ENCODE measurements at places on chromosomes 16 and 17. TPM values are rescaled to one million over a fixed set of nuclear protein-coding genes. Genes with fewer than 3 reads are reported as not detected.

The CD300E gene
- not detected for total RNA-seq

DNA sequence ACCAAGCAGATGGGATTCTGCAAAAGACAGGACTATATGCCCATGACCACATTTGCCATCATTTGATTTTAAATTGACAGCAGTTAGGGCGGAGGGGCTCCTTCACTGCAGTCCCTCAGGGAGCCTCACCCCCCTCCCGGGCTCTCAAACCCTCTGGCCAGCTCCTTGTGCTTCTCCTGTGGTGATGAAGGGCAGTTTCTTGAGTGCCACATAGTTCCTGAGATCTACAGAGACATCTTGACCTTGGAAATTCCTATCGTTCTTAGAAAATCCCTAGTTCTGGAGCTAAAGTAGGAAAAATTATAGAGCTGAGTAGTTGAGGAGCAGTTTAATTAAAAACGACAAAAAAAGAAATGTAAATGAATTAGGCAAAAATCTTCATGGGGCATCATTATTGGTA lies 231.5 kb downstream of the CCDC182 start:
- DNase-seq: no peak

DNA sequence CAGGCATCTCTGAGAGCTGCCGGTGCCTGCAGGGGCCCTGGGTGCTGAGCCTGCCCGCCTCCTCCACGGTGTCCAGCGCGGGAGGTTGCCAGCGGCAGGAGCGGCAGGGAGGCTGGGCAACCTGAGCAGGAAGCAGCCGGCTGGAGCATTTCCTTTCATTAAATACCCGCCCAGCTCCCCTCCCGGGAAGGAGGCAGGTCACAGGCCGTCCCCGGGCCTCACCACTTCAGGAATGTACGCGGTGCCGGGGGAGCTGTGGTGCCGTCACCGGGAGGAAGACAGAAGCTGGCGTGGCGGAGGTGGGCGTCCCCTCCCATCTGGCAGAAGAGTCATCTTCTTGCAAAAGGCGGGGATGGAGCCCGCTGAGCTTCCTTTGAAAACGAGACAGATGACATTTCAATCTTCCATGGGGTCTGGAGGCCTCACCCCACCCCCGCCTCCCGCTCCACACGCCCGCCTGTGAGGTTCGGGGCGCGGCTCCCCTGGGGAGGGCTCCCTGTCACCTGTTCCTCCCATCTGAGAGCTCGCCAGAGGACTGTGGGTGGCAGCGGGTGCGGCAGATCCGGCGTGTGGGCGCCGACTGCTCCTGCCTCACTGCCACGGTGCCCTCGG lies 16.0 kb downstream of the SOX8 start:
- no peak for DNase-seq

DNA sequence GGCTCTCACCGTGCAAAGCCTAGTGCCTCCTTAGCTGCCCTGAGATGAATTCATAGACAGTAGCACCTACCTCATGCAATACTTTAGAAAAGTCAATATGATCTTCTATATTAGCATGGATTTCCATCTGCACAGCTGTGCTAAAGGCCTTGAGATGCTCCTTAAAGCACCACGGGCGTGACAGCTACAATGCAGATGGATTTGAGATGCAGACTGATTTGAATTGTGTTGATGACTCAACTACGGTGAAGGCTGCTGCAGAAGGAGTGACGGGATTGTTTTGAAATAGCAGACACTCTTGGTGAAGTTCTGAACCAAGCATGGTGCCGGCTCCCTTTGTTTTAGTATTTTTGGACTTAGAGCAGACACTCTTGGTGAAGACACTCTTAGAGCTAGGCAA lies 88.2 kb downstream of the SPECC1 start:
- no peak for DNase-seq

- DNase-seq: no peak
These were observed 1.1 kb downstream of the PABPN1L start for GRCh38 chr16:88865310-88865709.

The SMYD4 gene
- total RNA-seq: 18.0 TPM

The SERPINF2 gene
- 36.3 TPM for total RNA-seq

GRCh38 chr17:60914078-60914477 lies 236.4 kb downstream of the BCAS3 start:
- no peak for DNase-seq

- no peak for DNase-seq
These were observed 9.2 kb upstream of the KAT7 start for GRCh38 chr17:49779156-49779738.

DNA sequence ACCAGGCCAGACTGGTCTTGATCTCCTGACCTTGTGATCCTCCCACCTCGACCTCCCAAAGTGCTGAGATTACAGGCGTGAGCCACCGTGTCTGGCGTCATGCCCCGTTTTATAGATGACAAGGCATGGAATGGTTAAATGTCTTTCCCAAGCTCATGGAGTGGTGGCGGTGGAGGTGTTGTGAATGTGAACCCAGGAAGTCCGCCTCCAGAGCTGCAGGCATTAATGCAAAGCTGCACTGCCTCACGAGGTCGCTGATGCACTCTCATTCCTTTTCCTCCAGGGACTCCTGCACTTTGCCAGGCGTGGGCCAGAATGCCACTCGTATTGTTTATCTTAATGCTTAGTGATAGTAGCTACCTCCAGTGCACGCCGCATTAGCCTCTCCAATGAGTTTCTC lies 149.6 kb downstream of the WWOX start:
- no peak for DNase-seq

DNA sequence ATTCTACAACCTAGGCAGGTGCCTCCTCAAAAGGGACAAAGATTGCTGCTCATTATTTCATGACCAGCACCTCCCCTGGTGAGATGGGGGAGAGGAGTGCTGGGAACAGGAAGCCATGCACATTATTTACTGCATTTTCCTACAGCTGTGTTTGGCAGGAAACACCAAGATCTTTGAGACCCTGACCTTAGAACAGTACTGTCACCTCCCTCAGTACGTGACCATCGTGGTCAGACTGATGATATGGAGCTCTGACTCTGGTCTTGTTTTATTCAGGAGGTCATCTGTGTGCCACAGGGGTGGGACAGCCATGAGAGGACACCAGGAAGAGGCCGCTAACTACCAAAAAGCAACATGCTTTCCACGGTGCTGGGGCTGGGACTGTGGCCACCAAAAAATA lies 37.4 kb downstream of the USP22 start:
- no peak for DNase-seq

The NPTX1 gene
- 4.7 TPM for total RNA-seq

DNA sequence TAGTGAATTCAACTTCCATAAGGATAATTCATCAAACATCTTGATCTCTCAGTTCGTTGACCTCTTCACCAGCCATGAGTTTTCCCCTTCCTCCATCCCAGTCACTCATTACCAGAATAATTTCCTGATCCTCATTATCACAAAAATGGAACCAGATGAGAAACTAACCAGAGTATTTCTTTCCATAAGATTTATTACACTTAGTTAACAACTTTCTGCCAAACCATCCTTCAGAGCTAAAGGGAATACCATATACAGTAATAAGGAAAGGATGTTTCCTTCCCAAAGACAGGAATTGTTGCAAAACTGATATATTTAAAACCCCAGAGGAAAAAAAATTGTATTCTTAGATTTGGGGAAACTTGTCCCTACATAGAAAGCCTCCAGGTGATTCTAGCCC lies 8.6 kb downstream of the KRTAP29-1 start:
- no peak for DNase-seq

DNA sequence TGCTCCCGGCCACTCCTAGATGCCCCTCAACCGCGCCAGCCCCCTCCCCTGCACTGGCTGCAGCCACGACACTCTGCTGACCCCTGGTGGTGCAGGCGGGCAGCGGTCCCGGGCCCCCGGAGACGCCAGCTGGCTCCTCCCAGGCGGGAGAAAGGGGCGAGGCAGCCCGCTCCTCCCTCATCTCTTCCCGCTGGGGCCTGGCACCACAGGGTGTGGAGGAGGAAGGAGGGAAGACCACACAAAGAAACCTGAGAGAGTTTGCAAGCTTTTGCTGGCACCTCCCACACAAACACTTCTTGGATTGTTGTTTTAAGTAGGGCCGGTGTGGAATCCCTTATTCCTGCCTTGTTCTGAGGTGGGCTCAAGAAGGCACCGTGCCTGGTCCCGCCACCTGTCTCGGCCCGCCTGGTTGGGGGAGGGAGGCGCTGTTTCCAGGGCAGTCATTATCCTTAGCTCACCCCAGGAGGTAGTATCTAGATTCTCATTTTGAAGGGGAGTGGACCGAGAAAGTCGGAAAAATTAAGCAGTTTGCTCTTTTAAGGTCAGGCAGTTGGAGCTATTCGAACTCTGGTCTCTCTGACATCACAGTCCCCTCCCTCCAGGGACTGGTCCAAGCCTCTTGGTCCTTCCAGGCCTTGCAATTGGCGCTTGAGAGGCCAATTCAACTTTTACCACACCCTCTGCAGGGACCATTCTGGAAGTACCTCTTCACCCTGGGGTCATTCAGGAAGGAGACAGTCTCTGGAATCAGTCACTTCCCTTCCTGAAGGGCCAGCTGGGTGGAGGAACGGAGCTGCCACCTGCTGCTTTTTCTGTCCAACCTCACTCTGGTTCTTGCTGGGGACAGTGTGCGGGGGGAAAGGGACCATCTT lies 959 bp upstream of the ANKRD13B start:
- DNase-seq: peak; percentile 97

DNA sequence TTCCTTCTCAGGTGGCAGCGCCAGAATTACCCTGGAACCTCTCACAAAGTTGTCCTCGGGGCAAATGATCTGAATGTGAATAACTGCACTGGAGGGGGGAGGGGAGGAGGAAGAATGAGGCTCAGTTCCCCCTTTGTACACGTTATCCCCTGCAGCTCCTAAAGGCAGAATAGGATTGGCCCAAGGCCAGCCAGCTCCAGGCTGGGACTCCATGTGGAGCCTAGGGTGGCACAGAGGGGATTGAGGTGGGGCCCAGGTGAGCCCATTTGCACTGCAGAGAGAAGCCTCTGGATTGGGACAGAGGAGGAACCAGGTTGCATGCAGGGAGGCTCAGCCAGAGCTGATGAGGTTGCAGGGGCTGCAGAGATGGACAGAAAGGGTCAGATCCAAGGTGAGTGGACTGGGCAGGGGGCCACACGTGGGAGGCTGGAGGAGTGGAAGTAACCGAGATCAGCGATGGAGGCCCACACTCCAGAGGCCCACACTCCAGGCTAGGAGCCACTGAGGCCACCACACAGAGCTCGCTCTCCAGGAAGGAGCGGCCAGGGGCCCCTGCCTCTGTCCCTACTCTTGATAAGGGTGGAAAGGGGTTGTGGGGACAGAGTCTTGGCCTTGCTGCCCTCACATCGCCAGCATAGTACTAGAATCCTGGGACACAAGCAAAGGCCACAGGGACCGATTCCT lies 78.6 kb downstream of the RBFOX3 start:
- no peak for DNase-seq

- no peak for DNase-seq
These were observed 109.0 kb upstream of the CACNG5 start for GRCh38 chr17:66725956-66726355.

- DNase-seq: no peak
These were observed 31.2 kb downstream of the NFATC3 start for GRCh38 chr16:68116256-68116867.

- DNase-seq: peak; percentile 67
These were observed 711 bp downstream of the ALYREF start for GRCh38 chr17:81890447-81891302.

The CMTM4 gene
- 64.4 TPM for total RNA-seq

The TBL3 gene
- total RNA-seq: 37.0 TPM

DNA sequence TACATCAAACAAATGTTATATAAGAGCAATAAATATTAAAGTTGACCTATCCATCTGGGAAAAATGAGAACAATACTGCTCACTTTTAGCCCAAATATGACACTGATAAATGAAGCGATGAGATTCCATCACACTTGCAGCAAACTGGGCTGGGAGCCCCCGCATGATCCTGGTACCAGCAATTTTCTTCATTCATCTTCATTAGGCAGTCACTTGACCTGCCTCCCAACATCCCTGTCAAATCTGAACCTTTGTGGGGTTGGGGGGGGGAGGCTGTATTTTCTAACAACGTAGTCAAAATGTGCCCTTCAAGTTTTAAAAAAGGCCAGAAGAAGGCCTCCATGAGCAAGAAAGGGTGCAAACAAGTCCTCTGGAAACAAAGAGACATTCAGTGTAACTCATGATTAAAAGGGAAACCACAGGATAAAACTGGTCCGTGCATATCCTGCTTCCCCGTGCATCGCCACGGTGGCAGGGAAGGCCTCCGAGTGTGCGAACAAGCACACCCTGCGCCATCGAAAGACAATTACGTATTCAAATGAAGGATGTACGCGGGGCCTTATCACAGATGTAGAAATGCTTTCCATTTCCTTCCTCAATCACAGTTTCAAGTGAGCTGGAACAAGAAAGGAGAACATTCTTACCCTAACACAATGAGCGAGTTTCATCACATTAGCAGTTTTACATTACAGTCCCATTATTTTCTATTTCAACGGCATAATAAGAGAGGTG lies 48.4 kb downstream of the TOX3 start:
- DNase-seq: no peak

- DNase-seq: no peak
These were observed 11.0 kb upstream of the CAMKK1 start for GRCh38 chr17:3903881-3904290.

The SPNS3 gene
- 0.31 TPM for total RNA-seq

The C17orf50 gene
- not detected for total RNA-seq

- DNase-seq: no peak
These were observed 34.4 kb upstream of the RGS9 start for GRCh38 chr17:65102788-65103187.

DNA sequence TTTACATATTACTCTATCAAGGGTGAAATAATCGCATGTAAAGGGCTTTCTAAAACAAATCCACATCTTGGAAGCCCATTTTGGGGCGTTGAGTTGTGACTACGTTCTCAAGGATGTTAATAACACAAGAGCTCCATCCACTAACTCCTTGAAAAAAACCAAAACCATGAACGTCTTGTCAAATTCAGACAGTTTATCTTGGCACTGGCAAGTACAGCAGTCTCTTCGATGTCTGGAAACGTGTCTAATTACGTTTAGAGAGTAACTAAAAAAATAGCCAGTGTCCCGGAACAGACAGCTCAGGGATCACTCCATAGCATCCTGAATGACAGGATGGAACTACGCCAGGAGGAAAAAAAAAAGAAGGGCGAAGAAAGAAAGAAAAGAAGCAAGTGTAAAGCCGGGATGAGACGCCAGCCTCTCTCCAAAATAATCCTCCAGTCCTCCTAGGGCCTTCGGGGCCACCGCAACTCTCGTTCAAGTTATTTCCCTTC lies 954 bp downstream of the MYO1D start:
- no peak for DNase-seq

Data from type B pancreatic cell (in vitro differentiated cells).